ENCODE measurements at places on chromosomes 2 and 18.

- DNase-seq, result peak; percentile 53
Measured at GRCh38 chr2:25673300-25674076, at the start of gene DTNB. Gene DTNB (minus strand): TSS chr2:25673577. CDS start chr2:25652660, 20,917 bp downstream.

- DNase-seq, result no peak
Measured at GRCh38 chr2:31762085-31762484, 181.3 kb upstream of the SRD5A2 start.

DNA sequence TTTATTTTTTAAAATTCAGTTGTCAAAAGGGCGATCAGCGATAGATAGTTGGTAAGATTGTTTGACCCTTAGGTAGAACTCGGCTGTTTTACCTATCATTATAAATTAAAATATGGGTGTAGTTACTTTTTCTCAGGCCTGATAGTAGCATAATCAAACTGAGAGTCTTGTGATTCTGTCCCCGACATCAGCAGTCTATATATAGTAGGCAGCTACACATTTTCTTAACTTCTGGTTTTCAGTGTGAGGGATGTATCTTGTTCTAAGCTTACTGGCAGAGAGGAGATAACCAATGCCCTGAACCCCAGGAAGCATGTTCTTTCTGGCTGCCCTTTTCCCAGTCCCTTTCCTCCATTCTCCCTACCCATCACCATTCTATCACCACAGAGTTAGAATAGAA is 56.6 kb downstream of the XRCC5 start:
- no peak for DNase-seq

GRCh38 chr18:24271381-24272228 is 126.0 kb downstream of the OSBPL1A start:
- peak; percentile 83 for DNase-seq

DNA sequence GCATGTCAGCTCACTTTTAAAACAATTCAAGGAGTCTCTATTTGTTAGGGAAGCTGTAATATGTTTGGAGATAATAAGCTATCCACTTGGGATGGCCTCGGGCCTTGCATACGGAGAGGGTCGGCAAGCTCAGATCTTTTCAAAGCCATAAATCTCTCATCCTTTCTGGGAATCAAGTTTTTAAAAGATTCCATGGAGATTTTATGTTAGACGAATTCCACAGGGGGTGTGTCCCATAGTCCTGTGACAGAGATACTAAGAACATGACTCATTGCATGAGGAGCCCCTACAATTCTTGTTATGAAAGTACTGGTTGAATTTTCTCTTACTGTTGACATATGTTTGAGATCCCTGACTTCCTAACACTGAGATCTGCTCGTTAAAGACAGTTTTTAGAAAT is 108.7 kb downstream of the FEZ2 start:
- DNase-seq, result no peak

DNA sequence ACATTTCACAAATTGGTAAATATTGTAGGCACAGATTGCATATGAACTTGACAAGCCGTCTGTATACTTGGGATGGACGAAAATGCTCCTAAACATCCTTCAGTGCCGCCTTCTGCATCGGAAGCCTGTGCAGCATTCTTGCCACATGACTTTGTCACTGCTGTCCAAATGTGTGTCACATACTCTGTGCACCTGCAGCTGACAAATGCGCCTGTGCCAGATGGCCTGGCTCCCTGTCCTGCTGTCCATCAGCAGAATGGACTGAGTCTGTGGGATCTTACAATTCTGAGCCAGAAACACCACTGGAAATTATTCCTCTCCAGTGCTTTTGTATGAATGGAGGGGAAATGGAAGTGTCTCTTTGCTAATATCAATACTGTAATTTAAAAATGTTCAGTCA is 89.9 kb downstream of the DCDC2C start:
- no peak for DNase-seq

GRCh38 chr2:149064856-149065630 is 26.5 kb downstream of the LYPD6B start:
- no peak for DNase-seq

DNA sequence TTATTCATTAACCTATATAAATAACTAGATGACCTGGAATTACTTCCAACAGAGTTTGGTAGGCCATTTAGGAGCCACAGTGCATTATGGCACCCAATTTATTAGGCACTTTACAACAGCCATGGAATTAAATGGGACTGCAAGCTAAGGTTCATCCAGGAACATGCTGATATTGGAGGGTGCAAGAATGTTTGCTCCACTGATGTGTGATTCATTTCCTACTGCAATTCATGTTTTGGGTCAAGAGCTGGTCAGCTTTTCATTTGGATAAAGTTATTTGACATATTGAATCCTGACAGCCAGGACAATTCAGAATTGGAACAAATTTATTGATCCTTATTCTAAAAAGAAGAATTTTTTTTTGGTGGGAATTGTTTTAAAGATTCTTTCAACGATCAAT is 11.8 kb upstream of the LYPD1 start:
- DNase-seq, result no peak

DNA sequence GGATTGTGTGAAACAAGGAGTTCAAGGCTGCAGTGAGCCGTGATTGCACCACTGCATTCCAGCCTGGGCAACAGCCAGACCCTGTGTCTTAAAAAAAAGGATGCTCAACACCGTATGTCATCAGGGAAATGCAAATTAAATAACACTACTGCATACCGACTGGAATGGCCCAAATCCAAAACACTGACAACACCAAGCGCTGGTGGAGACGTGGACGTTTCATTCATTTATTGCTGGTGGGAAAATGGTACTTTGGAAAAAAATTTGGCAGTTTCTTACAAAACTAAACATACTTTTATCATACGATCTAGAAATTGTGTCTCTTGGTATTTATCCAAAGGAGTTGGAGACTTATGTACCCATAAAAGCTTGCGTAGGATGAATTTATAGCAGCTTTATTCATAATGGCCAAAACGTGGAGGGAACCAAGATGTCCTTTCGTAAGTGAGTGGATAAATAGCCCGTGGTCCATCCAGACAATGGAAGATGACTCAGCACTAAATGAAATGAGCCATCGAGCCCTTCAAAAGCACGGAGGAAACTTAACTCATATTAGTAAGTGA is 24.2 kb downstream of the NEU4 start:
- no peak for DNase-seq

GRCh38 chr2:116979916-116980764 is 834.4 kb upstream of the DDX18 start:
- DNase-seq, result no peak

- peak; percentile 44 for DNase-seq
Measured at GRCh38 chr2:100038011-100038410, 104.4 kb downstream of the AFF3 start.

- DNase-seq, result no peak
Measured at GRCh38 chr2:64942693-64943092, 46.5 kb upstream of the SLC1A4 start.

DNA sequence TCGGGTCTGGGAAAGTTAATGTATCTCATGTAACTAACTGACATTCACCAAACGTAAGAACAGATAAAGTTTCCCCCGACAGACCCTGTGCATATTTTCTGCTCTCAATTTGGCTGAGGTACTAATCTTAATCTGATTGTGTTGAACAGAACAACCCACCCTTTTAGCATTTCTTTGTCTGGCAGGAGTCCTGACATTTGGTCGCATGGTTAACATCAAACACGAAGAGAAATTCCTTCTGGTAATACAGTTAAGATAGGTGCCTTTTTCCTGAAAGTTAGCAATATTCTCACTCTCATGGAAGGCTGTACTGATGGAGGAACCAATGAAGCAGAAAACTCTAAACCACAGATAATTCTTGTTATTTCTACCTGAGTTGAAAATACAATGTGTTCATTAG is 520.8 kb downstream of the PARD3B start:
- DNase-seq, result peak; percentile 92

- DNase-seq, result no peak
Measured at GRCh38 chr2:118190474-118190873, 102.2 kb downstream of the INSIG2 start.

GRCh38 chr18:51998711-51999110 is 341.3 kb upstream of the DCC start:
- DNase-seq, result no peak
